ENCODE measurements at places on chromosomes 1 and 21.

GRCh38 chr1:27302612-27303011 lies 19.4 kb upstream of the TMEM222 start:
- no peak for DNase-seq

DNA sequence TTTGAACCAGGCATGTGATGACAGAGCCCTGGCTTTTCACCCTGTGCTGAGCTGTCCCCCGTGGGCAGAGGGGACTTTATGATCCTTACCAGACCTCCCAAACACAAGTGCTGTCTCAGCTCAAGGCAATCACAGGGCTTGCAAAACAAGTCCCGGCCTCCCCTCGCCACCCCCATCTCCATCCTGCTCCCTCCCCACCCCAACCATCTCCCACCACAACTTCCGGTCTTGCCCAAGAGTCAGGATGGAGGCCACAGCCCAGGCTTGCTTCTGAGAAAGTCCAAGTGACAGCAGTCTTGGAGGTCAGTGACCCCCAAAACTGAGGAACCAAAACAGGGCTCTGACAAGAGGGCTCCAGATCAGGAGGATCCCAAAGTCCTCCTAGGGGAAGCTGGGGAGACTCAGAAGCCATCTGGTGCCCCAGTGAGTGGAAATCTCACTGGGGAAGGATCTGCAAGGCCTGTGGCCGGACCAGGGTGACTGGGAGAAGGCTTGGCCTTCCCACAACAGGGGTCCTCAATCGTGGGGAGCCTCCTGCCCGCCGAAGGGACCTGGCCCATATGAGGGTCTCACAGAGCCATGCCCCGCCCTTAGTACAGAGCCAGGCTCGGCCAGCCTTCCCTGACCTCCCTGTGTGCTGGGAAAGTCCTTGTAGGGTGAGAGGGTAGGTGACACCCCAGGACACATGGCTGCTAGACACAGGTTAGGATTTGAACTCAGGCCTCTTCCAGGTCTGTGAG lies 4.5 kb upstream of the SDC3 start:
- DNase-seq, result no peak

DNA sequence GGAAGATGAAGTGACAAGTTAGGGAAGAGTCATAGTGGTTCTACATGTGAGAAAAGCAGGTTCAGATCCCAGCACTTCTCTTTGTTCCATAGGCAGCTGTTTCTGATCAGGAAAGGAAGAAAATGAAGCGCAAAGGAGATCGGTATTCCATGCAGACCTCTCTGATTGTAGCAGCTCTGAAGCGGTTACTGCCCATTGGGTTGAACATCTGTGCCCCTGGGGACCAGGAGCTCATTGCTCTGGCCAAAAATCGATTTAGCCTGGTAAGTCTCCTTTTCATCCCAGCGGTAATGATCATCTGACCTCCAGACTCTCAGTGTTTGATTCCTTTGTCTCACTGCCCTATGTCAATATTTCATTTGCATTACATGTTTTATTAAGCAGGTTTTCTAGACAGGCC lies 173.6 kb downstream of the ZP4 start:
- DNase-seq, result no peak

GRCh38 chr1:187960125-187960638 lies 1131.4 kb downstream of the PLA2G4A start:
- DNase-seq, result no peak

DNA sequence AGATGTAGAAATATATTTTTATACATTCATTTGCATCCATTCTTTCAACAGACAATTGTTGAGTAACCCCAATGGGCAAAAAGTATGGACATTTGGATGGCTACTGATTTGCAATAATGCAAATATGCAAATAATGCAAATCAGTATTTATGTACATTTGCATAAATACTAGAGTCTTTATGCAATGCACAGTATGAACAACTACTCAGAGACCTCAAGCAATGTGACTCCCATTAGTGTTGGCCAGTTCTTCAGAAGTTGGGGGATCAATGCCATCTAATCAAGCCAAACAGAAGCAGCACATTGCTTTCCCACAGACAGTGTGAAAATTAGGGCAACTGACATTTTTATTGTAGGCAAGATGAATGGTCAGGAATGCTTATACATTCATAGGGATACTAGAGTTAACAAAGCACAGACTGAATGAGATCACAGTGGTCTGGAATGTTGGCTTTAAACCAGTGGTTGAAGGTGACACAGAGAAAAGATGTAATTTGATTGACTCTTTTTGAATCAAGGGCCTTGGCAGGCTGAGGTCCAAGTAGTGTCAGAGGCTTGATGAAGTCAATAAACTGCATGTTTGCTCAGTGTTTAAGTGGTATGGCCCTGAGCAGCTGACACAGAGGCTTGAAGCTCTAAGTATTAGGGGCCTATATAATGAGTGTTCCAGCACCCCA lies 256.6 kb downstream of the CTH start:
- DNase-seq, result no peak

DNA sequence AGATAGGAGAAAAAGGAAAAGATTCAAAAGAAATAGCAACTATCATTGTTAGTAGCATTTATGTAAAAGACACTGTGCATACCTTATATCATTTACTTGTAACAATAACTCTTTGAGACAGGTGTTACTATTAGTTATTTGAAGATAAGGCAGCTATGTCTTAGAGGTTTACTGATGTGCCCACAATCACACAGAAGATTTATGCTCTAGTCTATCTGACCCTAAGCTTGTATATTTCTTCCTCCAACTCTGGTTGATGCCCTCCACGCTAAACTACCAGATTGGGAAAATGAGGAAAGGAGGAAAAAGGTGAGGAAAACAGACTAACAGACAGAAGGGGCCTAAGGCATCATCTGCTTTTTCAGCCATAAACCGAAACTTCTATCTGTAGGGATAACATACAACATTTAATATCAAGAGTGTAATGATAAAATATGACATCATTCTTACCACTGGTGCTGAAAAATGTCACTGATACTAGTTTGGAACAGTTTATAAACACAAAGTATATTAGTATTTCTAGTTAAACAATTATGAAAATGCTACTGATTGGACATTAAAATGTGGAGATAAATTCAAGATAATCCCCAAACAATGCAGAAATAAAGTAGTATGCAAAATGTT lies 5.1 kb downstream of the COLGALT2 start:
- DNase-seq, result no peak

GRCh38 chr1:46508757-46509156 lies 19.1 kb downstream of the DMBX1 start:
- DNase-seq, result no peak

DNA sequence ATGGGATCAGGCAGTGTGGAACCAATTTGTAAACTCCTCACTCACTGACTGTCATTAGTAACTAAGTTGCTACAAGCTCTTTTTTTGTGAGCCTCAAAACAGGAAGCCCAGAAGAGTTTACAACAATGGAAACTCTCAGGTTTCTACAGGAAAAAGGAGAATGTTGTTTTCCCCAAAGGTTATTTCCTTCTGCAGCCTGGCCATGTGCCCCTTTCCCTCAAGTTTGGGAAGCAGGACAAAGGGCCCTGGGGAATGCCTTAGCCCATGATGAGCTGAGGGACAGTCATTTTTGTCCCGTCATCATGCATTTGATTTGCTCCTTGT lies 395.9 kb downstream of the KIF26B start:
- no peak for DNase-seq

DNA sequence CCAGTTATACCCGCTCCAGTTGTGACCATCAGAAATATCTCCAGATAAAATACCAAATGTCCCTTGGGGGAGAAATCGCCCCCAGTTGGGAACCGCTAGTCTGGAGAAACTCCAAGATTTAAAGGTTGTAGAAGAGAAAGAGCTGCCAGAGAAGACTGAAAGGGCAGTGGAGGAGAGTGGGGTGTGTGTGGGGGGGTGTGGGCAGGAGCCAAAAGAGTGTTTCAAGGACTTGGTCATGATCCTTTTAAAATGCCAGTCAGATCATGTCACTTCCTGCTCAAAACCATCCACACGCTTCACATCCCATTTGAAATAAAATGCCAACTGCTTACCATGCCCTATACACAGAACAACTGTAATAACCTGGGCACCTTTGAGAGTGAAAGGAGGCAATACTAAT lies 3.4 kb upstream of the HEYL start:
- no peak for DNase-seq

GRCh38 chr1:66266756-66267155 lies 267.2 kb upstream of the SGIP1 start:
- DNase-seq, result no peak

- DNase-seq, result no peak
Observed at GRCh38 chr1:228150120-228150460, 360 bp downstream of the GJC2 start.

GRCh38 chr1:162722036-162722435 lies 68.5 kb upstream of the HSD17B7 start:
- DNase-seq, result no peak

DNA sequence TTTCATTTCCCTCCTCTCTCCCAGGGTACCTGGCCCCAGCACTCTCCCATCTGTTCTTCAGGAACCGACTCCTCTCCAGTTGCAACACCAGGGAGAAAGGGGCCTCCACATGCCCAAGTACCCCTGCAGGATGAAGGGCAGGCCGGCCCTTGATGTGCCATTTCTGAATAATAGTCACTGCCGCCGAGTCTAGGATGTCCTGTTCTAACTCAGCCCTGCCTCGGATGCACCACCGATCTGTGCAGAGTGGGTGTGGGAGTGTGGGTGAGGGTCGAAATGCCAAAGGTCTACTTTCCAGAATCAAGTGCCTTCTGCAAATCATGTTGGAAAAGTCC lies 25.4 kb upstream of the SPSB1 start:
- no peak for DNase-seq

DNA sequence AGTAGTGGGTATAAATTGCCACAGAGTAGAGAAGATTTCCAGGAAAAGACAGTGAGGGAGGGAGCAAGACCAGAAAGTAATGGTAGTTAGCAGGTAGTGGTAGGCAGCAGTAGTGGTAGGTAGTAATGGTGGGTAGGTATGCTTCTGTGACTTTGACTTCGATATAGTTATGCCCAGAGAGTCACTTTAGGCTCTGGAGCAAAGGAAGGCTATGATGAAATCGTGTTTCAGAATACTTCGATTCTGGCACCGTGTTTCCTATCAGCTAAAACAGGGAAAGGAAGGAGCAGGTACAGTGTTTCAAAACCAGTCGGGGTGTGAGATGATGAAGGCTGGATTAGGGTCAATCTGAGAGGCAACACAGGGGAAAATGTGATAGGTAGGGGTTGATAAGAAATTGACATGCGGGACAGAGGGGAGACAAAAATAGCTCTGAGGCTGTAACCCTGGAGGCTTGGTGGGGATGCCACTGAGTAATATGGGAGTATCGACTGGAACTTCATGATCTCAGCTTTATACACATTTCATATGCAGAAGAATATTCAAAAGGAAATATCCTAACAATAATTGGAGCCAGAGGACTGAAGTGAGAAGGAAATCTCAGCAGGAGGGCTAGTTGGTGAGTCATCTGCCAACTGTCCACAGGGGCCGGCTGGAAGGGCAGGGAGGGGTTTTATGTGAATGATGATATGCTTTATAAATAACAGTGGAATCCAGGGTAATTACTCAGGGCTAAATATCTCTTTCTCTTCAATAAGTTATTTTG lies 25.2 kb upstream of the TRIM45 start:
- DNase-seq, result no peak

DNA sequence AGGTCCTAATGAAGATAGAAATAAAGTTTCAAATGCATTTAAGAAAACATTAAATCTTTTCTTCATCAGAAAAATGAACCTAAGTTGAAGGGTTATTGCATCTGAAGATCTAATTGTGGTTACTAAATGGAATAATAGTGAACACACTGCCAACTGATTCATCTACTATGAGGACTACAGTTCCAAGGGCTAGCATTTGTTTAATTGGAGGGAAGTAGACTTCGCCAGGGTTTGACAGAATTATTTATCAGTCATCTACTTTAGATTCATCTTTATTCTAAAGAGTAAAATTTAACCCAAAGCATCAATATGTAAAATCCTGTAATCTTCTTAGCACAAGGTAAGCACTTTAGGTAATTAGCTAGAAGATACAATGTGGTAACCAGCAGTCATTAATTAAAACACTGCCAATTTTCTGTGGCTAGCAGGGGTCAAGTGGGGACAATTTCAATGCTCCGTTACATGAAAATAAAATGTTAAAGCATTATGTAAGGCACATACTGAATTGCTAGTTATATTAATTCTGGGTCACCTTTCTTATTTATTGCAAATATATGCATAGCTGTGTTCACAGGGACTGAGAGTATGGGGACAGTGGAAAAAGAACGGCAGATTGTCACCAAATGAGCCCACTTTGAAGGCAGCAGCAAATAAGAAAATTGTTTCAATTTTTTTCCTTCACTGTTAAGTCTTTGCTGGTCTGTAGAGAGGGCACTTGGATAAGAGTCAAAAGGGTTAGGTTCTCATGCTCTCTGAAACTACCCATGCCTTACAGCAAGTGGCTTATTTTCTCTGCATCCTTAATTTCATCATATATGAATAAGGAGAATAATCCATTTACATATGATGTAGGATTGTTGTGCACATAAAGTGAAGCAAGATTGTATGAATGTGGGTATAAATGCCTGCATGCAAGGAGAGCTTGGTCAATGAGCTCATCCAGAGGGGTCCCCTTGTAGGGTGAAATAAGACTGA lies 416.0 kb downstream of the PCP4 start:
- DNase-seq, result no peak

DNA sequence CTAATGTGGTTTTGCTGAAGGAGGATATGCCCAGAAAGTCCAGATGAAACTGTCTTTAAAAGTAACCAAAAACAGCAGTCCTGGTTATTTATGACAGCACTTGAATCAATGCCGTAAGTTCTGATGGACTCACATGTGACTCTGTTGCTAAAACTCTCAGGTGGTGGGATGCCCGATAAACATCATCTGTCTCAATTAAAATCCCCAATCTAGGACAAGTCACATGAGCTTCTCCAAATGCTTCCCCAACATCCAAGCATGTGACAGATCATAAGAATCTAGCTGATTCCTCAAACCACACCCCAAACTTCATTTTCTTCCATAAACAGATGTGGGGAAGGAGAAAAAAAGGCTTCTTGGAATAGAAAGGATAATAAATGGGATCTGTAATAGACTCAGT lies 786 bp upstream of the CTSK start:
- DNase-seq, result no peak
